Spleen (tissue), 13 donors: ENCODE measurements at places on chromosomes 3 and 15. TPM values are rescaled to one million over a fixed set of nuclear protein-coding genes. Genes with fewer than 3 reads are reported as not detected.

DNA sequence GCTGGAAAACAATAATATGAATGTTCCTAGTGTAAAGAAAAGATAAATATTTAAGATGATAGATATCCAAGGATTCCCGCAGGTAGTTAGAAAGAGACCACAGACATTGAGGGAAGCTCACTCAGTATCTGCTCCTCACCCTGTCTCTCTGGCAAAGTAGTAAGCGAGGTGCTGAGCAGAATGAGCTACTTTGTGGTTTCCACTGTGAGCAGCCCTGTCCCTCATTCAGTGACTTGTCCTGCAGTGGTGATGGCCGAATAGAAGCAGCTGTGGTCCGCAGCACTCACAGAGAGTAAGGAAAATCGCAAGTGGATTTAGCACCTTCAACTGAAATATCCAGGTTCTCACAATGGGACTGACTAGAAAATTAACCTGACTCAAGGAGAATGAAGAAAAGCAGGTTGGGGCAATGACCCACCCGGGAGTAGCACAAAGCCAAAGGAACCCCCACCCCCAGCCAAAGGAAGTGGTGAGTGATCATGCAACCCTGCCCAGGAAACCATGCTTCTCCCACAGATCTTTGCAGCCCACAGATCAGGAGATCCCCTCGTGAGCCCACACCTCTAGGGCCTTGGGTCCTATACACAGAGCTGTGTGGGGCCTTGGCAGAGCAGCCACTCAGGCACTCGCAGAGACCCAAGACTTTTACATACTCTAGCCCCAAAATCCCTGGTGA is 21.8 kb upstream of the SLC25A38 start:
- no peak for DNase-seq

The KNG1 gene
- 0.36 TPM for total RNA-seq

- DNase-seq, result no peak
These were observed 36.3 kb downstream of the PXK start for GRCh38 chr3:58369038-58369437.

- DNase-seq, result no peak
These were observed 352.1 kb upstream of the AZI2 start for GRCh38 chr3:28700728-28701127.

DNA sequence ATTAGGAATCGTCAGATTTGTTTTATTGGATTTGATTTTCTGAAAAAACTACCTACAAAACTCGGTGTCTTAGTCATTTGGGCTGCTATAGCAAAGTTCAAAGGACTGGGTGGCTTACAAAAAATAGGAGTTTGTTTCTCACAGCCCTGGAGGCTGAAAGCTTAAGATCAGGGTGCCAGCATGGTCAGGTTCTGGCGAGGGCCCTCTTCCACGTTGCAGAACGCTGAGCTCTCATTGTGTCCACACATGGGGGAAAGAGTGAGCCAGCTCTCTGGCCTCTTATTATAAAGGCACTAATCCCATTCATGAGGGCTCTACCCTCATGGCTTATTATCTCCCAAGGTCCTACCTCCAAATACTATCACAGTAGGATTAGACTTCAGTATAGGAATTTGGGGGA is 40.6 kb upstream of the MRPS22 start:
- DNase-seq, result no peak

DNA sequence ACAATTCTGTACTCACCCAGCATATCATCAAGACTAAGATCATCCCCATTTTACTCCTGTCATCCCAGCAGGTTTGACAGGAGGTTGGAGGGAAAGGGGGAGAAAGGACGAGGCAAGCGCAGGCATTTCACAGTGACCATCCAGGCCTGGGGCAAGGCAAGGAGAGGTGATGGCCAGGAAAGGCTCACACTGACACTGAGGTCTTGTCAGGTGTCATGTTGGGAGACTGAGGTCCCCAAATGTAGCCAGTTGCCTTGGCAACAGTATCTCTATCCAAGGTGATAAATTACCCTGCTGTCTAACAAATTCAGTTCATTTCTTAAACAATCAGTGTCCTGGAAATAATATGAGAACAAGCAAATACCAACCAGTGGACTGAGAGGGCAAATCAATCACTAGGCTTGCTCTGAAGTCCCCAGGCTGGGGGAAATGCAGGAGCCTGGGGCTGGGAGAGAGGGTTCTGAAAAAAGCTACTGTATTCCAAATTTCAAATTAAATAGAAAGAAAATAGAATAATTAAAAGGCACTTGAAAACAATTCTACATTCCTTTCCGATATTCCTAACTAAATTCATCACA is 172.8 kb downstream of the OSBPL10 start:
- no peak for DNase-seq

DNA sequence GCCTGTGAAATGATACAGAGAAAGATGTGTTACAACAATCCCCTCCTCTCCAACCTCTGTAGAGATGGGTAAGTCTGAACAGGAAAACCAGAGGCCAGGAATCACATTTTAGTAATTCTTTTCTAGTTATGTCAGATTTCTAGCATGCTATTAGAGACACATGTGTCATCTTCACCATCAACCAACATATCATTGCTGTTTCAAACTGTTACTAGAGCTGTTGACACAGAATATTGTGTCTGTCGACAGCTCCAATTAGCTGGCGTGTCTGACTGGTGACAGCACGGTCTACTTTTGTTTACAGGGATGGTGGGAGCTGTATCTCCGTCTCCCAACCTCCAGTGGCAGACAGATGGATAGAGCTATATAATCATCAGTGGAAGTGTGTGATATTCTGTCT is 393.2 kb downstream of the SOX2 start:
- no peak for DNase-seq

The CIB2 gene
- 3.0 TPM for total RNA-seq
